ENCODE measurements at places on chromosomes 2 and 18.

- no peak for DNase-seq
These were observed 103.6 kb downstream of the DNAH6 start for GRCh38 chr2:84619794-84620371.

- DNase-seq: no peak
These were observed 105.2 kb upstream of the ZNF521 start for GRCh38 chr18:25457126-25457525.

- peak; percentile 59 for DNase-seq
These were observed 676 bp downstream of the SH3BP4 start for GRCh38 chr2:234952270-234953115.

GRCh38 chr2:65159906-65160305 lies 30.0 kb upstream of the RAB1A start:
- no peak for DNase-seq

DNA sequence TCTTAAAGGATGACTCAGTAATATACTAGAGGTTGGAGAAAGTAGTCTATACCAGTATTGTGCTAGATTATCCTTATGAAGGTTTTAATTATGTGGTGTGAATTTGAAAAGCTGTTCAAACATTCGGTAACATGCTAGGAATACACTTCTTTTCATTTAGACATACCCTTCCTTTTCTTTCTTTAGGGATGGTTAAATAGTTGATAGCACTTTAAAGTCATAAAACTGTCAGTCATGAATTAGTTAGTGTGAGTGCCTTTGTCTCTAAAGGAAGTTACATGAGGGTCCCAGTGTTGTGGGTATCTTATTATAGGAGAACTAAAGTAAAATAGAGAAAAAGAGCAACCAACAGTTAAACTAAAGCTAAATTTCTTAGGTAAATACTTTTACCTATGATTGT lies 149.3 kb downstream of the CSRNP3 start:
- no peak for DNase-seq

GRCh38 chr2:149597050-149597667 lies 9.6 kb upstream of the MMADHC start:
- no peak for DNase-seq

DNA sequence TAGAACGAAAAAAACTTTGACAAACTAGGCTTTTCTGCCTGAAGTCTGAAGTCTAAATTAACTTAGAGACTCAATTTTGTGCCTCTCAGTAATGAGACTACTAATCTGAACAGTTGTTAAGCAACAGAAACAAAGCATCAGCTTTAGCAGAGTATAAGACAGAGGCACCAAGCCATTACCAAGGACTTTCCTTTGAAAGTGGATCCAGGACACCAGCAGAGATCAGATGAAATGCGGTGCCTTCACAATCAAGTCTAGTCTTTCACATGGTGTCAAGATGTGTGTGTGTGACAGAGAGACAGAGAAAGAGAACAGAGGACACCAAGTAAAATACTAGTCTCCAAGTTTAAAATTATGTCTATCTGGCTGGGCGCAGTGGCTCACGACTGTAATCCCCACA lies 1502.9 kb downstream of the LRP1B start:
- DNase-seq: no peak

- DNase-seq: no peak
These were observed 879.8 kb downstream of the SOCS6 start for GRCh38 chr18:71168557-71169145.

DNA sequence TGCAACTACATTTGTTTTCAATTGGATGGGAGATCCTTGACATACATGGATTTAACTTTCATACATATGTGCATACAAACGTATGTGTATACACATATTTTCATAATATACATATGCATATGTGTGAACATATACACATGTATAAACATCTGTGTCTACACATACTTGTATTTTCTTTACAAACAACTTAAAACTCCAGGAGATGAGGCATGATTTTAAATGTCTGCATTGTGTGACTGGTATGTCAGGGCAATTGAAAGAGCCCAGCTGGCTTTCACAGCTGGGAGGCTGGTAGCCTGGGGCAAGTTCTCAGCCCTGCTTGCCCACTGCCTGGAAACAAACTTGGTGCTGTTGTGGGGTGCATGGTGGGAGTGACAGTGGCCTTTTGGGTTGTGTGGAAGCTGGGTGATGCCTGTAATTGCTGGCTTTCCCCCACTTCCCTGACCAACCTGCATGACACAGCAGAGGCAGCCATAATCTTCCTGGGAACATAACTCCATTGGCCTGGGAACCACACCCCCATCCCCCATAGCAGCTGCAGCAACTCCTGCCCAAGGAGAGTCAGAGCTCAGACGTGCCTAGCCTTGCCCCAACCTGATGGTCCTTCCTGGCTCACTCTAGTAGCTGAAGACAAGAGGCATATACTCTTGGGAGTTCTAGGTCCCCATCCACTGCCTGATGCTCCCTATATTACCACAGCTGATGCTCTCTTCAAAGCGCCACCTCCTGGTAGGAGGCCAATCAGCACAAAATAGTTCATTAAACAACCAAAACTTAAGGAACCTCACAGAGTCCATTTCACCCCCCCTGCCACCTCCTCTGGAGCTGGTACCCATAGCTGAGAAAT lies 158.3 kb downstream of the CERS6 start:
- no peak for DNase-seq

- DNase-seq: no peak
These were observed 10.5 kb downstream of the CTLA4 start for GRCh38 chr2:203878063-203878462.

DNA sequence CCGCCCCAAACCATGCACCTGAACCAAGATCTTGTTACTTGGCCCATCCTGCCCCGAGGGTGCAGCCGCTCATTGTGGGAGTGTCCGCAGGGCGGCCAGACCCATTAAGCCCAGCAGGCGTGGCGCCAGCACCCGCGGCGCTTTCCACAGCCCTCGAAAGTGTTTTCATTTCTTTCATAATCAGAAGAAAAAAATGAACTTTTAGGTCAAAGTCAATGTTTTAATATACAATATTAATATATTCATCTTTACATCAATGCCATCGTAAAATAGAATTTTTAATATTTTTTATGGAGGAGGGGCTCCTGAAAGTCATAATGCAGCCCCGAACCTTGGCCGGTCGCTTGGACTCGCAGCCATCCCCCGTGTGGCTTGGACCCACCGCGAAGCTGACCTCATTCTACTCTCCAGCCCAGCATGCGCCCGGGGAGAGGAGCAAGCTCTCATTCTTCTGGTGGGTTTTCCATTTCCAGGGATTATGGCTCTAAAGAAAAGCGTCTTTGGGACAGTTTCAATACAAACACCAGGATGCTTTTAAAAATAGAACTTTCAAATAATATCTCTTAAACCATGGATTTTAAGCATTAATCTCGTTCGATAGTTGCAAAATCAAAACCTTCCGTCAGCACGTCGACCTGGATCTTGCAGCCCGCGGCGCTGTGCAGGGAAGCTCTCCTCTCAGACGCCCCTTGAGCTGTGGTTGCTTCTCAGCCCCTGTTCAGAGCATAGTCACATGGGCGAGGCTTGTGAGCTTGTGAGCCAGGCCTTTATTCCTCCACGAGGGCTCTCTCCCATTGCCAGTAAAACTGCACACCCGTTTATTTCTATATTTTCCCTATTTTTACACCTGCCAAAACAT lies 17.2 kb upstream of the ASB1 start:
- DNase-seq: no peak

DNA sequence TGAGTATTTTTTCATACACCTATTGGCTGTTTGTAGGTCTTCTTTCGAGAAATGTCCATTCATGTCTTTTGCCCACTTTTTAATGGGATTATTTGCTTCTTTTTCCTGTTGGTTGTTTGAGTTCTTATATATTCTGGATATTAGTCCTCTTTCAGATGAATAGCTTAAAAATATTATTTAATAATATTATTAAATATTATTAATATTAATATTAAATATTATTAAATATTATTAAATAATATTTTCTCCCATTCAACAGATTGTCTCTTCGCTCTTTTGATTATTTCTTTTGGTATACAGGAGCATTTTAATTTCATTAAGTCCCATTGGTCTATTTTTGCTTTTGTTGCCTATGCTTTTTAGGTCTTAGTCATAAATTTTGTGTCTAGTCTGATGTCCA lies 361.9 kb downstream of the TSN start:
- no peak for DNase-seq

DNA sequence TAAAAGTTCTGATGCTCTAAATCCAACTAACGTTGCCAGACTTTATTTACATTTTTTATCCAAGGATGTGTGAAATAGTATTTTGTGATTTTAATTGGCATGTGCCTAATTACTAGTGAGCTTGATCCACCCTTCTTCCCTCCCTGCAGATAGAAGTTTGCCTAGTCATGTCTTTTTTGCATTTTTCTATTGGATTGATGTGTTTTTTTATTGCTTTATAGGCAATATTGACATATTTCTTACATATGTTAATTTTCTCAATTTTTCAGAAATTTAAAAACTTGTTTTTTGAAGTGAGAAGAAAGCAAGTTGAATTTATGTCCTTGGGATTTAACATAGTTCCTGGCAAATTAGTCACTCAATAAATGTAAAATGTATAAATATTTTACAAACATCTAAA lies 56.4 kb downstream of the EML4 start:
- DNase-seq: no peak

- no peak for DNase-seq
These were observed 1.8 kb downstream of the DTNB start for GRCh38 chr2:25671622-25672021.

DNA sequence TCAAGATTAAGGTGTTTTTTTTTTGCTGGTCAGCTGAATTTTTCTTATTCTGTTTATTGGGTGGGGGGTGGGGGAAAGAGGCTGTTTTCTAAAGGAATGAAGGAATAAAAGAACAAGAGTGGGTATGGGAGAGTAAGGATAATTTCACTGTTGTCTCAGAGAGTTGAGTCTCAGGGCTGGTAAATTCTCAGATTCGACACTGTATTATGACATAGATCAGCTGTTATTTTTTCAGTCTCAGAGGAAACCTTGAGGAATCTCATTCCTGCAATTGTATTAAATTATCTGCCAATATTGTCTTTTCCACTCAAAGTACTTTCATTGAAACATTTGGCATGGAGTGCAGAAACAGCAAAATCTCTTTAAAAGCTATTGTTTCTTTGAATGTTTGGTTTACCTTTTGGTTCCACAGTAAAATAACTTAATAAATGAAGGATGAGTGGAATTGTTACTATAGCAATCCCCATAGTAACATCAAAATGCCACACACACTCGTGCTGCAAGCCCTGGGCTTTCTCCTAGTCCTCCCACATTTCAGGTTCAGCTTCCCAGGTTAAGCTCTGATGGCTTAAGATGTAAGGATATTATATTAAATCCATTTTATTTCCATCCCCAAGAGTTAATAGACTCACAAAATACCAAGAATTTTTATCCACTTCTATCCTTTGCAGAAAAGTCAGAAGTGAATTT lies 478.7 kb upstream of the TCF4 start:
- DNase-seq: no peak

- DNase-seq: no peak
These were observed 190.1 kb downstream of the RAD51AP2 start for GRCh38 chr2:17328161-17328560.

GRCh38 chr2:226969417-226970080 lies 133.7 kb downstream of the RHBDD1 start:
- no peak for DNase-seq

DNA sequence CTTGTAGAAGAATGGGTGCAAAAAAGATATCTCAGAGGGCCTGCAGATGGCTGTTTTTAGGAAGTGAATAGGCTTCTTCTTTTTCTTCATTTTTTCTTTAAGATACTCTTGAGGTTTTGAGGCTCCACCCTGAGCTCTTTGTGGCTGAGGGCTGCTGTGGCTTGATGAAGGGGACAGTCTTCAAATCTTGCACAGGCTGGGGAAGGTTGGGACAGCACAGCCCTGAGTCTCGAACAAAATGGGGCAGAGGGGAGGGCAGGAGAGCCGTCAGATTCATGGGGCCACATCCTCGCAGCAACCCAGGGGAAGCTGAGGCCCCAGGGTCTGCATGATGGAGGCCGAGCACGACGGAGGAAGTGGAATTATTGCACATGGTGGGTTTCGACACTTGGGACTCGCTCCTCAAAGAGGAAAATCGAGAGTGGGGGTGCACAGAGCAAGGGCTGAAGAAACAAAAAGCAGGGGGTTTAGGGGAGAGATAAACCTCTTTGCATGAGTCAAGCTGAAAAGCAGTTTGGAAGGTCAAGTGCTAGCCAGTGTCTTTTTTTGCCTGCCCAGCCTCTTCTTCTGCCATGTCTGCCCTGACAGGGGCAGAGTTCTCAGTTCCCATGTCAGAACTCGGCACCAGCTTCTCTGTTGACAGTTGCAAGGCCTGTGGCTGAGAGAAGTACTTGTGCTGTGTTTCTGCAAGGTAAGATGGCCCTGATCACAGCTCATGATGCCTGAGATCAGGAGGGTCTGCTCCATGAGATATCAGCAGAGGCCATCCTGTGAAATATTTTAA lies 19.5 kb downstream of the INPP4A start:
- no peak for DNase-seq

- no peak for DNase-seq
These were observed 137.4 kb downstream of the SMAD7 start for GRCh38 chr18:48813321-48813720.

DNA sequence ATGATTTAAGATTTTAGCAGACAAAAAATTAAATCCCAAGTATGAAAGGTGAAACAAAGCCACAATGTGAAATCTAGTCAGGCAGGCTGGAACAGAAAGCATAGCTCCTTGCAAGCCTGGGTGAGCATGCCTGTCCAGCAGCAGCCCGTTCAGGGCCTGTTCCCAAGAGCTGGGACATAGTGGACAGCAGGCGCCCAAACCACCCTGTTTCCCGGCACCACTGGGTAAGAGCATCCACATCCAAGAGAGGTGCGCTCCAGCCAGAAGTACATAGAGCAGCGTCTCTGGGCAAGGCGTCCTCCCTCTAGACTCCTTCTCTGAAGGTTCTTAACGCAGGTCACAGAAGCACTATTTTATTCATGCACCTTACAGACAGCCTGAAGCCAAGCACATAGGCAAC lies 80.8 kb downstream of the DNER start:
- no peak for DNase-seq

DNA sequence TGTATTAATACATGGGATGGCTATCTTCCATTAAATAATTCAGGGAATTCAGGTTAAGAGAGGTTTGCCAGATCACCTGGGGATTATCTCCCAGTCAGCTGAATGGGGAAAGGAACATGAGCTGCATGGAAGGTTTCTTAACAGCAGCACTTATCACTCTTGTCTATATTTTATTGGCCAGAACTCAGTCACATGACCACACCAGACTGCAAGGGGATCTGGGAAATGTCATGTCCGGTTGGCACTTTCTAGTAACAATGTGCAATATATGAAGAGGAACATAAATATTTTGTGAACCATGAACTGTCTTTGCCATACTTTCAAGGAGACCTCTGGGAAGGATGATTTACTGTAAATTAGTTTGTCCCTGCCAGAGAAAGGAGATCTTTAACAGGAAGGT lies 599.1 kb downstream of the SLC4A3 start:
- no peak for DNase-seq

DNA sequence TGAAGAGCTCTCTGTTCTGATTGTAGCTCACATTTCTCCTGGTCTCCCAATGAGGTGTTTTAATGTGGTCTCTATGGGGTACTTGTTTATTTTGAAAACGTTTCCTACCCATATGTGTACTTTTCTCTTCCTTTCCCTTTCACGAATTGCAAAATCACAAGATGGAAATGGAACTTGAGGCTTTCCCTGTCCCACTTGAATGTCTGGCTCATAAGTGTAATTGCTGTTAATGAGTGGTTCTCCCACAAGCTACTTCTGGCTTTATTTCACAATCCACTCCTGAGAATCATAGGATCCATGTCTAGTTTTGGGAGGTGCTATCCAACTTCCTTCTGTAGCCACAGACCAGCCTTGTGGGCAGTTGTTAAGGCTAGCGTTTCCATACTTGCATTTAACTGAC lies 81.1 kb upstream of the CAVIN2 start:
- peak; percentile 27 for DNase-seq

- no peak for DNase-seq
These were observed 633.5 kb downstream of the LRP1B start for GRCh38 chr2:141497272-141497671.

GRCh38 chr2:98893911-98894321 lies 42.1 kb downstream of the CRACDL start:
- DNase-seq: no peak
